Activated gamma-delta T cell treated with Interleukin-2 at 50 U/mL for 16 hours (primary cell): ENCODE measurements at places on chromosomes 4 and X.

DNA sequence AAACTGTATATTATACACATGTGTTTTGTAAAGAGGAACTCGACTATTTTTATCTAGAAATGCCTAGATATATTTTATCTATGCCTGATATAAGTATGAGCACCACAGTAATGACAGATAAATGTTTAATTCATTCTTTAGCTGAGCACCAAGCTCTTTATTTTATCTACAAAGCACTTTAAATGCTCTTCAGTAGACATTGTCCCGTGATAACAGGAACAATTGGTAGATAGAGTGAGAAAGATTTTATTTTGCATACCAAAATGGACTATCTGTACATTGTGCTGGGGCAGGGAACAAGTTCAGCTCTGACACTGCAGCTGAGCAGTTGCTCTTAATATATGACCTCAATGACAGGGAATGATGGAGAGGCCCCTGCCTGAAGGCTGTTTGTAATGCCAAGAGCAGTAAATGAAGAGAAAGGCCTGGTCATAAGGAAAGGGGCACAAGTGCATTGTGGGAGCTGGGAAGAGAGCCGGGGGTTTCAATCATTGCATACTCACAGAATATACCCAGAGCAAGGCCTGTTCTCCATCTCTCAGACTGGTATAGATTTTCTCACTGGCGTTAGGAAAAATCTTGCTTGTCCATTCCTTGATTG, 57.3 kb downstream of the SEPTIN11 start:
- no peak for DNase-seq

DNA sequence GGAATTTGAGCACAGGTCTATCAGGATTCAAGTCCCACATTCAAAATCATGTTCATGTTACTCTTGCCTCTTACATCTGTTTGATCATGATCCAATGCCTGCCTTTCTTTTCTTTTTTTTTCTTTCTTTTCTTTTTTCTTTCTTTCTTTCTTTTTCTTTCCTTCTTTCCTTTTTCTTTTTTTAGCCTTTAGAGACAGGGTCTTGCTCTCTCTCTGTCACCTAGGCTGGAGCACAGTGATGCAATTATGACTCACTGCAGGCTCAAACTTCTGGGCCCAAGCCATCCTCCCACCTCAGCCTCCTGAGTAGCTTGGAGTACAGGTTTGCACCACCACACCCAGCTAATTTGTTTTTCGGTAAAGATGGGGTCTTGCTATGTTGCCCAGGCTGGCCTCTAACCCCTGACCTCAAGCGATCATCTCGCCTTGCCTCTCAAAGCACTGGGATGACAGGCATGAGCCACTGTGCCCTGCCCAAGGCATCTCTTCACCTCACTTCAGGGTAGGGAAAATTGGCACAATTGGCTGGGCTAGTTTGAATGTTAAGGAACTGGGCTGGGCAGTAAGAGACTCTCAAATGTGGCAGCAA, 359.2 kb downstream of the FBXW7 start:
- no peak for DNase-seq

DNA sequence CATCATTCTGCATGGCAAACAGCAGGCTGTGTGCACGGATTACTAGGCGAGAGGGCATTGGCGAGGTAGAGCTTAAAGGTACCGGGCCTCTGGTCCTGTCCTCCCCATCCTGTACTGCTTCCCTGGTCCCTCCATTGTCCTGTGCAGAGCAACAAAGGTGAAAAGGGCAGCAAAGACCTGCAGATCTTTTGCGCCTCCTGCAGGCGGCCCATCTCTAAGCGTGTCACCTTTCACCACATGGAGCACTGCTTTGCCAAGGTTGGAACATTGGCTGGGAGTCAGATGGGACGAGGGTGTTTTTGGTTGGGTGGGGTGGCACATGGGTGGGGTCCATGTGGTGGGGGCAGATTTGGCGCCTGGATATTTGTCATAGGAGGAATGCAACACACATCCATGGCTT, 64.7 kb upstream of the UXT start:
- DNase-seq: no peak

DNA sequence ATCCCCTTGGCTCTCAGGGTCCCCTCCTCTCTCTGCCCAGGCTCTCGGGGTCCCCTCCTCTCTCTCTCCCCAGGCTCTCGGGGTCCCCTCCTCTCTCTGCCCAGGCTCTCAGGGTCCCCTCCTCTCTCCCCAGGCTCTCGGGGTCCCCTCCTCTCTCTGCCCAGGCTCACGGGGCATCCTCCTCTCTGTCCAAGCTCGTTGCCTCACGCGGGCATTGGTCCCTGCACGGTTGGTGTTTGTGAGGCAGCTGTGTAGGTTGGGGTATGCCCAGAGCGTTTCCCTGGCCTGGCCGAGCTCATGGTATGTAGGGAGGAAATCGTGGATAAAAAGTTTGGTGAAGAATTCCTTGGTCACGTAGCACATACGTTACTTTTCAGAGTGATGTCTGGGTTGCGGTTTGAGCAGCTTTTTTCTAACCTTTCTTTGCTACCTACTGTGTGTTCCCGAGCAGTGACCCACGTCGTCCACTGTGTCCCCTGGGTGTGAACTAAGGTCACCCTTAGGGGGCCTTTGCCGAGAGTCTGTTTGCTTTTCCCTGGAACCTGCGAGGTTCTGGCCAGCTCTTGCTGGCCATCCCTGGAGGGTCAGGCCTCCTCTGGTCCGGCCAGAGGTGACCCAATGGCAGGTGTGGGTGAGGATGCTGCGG, 36.6 kb downstream of the PCGF3 start:
- no peak for DNase-seq

- no peak for DNase-seq
Measured at GRCh38 chr4:165756836-165757235, 116.2 kb upstream of the TLL1 start.

DNA sequence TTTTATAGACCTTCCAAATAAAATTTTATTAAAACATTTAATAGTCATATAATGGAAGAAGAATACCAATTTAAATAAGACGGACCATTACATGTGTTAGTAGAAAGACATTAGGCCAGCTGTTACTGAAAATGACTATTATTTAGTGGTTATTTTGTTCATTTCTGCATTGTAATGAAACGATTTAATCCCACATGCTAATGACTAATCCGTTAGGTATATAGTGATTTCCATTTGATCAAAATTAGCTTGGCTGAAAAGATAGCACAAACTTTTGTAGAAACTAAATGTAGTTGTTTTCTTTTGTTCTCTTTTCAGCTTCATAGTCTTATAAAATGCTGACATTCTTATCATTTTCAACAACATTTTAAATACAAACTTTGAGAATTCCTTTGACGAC, 556.1 kb upstream of the TENM3 start:
- DNase-seq: no peak

DNA sequence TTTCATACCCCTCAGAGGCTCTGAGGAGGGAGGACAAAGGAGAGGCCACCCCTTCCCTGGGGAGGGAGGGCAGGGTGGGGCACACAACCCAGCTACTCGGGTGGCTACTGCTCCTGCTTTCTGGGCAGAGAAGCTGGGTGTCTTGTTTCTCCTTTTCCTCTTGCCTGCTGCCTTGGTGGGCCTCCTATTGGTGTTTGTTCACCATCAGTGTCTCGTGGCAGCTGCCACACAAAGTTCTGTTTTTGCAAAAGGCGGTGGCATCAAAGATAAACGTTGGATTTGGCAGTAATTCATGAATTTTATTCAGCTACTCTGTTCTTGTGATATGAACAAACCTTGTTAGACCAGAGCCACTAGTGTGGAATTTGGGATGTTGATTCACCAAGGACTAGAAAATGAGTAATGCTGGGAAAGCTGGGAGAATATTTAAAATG, 153.0 kb upstream of the SCML1 start:
- DNase-seq: no peak

GRCh38 chr4:186724058-186724863, 605 bp upstream of the FAT1 start:
- no peak for DNase-seq

GRCh38 chr4:13542577-13543031, 1.7 kb downstream of the NKX3-2 start:
- DNase-seq: no peak

DNA sequence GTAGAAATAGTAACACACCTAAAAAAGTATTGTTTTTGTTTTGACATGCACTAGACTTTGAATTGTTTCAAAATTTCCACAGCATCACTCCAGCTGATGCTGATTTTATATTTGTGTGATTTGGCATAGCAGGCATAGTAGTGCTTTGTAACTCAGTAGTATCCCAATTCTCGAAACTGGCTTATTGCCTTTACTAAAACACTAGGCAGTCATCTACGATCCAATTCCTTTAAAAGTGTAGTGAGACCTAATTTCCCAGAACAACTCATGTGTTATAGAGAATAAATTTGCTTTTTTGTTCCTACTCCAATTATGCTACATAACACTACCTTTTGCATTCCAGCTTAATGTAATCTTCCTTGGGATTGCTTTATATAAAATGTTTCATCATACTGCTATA, 797.7 kb downstream of the ADGRL3 start:
- no peak for DNase-seq

- no peak for DNase-seq
Measured at GRCh38 chrX:150736475-150736874, 43.3 kb downstream of the MTMR1 start.

- no peak for DNase-seq
Measured at GRCh38 chr4:73883306-73883705, 14.1 kb downstream of the CXCL1 start.

DNA sequence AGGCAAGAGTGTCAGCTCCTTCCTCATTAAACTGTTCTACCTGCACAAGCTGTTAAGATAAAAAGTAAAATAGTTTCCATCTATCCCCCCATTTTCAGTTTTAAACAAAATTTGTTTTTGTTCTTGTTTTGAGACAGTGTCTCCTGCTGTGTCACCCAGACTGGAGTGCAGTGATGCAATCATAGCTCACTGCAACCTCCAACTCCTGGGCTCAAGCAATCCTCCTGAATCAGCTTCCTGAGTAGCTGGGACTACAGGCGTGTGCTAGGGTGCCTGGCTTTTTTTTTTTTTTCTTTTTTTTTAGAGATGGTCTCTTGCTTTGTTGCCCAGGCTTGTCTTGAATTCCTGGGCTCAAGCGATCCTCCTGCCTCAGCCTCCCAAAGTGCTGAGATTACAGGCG, 105.4 kb downstream of the HS6ST2 start:
- no peak for DNase-seq

DNA sequence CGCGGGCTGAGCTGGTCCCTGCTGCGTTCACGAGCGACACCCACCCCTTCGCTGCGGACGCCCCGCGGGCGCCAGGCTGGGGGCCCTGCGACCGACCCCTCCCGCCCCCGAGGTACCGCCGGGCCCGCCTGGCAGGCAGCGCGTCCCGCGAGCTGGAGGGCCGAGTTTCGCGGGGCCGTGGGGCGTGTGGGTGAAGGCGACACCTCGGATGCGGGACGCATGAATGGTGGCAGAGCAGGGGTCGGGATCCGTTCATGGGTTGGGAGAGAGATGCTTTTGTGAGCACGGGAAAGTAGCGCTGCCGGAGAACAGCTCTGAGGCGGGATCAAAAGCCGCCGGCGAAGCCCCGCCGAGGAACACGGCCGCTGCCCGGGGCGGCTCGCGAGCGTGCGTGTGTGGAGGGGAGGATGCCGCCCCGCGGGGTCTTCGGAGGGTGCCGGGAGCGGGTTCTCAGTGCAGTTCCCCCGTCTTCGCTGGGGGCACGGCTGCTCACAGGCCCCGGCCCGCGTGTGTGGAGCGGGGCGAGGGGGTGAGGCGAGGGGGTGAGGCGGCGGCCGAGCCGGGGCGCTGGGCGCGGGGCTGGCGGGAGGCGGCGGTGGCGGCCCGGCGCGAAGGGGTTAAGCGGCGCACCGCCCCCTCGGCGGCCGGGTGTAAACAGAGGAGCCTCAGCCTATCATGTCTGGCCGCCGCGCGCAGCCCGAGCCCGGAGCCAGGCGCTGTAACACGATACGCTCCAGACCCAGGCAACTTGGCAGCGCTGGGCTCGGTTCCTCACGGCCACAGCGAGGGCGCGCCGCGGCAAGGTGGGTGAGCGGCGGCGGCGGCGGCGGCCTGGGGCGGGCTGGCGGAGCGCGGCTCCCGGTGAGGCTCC, 205.3 kb downstream of the TENM3 start:
- DNase-seq: peak; percentile 10

DNA sequence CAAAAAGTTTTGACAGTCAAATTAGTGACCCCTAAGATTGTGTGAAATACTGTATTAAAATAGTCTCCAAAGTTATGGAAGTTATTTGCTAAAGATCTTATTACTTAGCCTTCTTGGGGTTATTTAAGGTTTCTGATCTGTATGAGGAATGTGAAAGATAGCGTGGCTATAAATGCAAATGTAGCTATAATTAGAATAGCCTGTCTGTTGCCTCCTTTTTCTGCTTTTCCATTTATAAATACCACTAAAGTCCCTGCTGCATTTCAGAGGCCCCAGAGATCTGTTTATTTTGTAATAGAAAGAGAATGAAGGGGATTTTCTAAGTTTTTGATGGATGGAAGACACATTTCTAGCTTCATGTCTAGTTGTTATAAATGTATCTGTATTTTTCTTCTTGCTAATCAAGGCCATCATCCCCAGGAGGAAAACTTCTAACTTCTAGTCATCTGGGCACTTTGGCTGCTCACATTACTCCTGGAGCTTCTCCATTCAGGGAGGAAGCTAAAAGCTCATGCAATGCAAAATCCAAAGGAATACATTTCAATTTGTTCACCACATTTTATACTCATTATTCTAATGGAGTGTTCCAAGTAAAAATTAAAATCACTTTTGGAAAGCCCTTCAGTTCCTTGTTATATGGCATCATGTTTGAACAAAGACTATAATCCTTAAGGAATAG, 73.9 kb downstream of the INTS12 start:
- DNase-seq: no peak

GRCh38 chr4:8744083-8744805, 127.4 kb downstream of the HMX1 start:
- DNase-seq: no peak

DNA sequence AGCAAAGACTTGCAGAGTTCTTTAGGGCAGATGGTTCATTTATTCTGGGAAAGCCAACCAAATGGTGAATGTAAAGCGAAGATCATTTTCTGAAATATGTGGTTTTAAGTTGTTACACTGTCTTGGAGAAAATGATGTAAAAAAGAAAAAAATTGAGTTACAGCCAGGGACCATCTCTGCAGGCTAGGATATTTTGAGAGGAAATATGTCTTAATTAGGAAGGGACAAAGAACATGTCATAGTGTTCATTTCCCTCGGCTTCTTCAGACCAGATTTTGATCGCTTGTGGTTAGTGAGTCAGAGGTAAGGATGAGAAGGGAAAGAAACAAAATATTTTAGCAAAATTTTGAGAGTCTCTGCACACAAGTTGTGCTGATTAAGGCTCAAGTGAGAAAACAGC, 59.0 kb upstream of the C1QTNF7 start:
- no peak for DNase-seq

DNA sequence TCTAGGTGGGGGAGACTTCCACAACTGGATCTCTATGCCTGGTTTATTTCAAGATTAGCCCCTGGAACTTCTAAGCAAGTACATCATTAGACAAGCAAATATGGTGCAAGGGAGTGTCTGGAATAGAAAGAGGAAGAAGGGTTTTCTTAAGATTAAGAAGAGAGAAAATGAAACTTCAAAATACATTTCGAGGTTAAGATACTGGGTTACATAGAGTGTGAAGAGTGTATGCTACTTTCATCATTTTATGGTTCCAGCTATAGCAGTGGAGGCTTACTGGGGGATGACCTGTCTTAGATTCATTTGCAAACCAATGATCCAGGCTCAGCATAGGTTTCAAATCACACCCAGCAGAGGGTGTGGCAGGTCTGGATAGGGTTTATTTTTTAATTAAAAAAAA, 144.4 kb upstream of the GATB start:
- no peak for DNase-seq
